Left ventricle myocardium inferior (tissue), 1 donor: ENCODE measurements at places on chromosomes 3 and 15. TPM values are rescaled to one million over a fixed set of nuclear protein-coding genes. Genes with fewer than 3 reads are reported as not detected.

GRCh38 chr15:71272932-71273331, 157.7 kb downstream of the THSD4 start:
- no peak for DNase-seq

DNA sequence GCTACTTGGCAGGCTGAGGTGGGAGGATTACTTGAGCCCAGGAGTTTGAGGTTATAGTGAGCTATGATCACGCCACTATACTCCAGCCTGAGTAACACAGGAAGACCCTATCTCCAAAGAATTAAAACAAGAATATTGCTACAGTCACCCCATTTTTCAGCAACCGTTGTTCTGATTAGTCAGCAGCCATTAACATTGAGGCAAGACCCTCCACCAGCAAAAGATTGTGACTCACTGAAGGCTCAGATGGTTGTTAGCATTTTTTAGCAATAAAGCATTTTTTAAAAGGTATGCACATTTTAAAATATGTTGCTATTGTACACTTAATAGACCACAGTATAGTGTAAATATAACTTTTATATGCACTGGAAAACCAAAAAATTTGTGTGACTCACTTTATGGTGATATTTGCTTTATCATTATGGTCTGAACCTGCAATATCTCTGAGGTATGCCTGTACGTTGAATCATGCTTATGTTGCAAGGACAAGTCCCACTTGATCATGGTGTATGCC, 492.6 kb downstream of the SQOR start:
- DNase-seq, result no peak

- no peak for DNase-seq
These were observed 9.8 kb downstream of the STRA6 start for GRCh38 chr15:74192751-74193150.

DNA sequence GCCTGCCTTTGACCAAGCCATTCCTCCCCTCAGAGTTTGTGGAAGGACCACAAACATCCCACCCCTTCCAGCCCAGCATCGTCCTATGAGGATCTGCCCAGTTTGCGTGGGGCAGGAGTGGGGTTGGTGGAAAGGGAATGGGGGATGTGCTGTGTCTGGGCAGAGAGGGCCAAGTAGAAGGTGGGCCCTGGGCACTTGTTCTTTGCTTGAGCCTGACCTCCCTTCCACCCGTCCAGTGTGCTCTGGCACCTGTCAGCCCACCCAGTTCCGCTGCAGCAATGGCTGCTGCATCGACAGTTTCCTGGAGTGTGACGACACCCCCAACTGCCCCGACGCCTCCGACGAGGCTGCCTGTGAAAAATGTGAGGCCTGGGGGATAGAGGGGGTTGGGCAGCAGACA, 10.3 kb downstream of the SPINT1 start:
- no peak for DNase-seq

The STARD5 gene
- 2.5 TPM for total RNA-seq

DNA sequence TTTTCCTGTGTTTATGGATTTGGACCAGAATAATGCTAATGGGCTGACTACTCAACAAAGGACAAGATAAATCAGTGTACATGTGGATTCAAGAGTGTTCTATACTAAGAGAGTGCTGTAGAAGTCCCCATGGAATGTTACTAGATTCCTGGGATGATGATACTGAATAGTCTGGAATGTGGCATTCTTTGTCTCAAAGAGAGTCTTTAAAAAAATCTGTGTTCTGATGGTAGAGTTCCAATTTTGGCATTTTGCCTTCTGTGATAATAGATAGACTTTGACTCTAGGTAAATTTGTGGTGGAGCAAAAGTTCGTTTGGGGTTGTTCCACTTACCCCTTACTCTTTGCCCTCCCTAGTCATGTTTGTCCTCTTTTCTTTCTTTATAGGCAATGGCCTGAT, 43.7 kb downstream of the NMD3 start:
- DNase-seq, result no peak

DNA sequence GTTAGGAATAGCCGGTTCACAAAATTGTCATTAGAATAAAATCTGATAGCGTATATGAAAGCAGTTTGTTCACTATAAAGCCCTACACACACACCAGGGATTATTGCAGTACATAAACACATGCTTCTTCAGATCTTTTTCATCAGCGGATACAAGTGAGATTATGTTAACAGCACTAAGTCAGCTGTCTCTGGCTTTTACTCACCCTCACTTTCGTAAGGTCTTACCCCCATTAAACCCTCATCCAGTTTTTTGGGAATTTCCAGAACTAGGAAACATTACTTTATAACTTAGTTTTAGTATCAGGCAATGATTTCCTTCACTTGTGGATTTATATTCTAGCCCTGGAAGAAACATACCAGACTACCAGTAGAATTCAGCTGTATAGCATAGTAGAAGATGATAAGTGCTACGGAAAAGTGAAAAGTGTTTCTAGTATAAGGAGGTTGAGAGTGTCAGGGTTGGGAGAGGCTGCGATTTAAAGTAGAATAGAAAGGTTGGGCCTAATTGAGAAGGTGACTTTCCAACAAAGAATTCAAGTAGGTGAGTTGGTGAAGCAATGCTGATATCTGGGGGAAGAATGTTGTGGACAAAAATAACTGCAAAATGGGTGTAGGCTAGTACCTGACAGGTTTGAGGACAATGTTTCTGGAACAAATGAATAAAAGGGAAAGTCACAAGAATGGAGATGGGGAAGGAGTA, 22.7 kb downstream of the TMEM207 start:
- no peak for DNase-seq

DNA sequence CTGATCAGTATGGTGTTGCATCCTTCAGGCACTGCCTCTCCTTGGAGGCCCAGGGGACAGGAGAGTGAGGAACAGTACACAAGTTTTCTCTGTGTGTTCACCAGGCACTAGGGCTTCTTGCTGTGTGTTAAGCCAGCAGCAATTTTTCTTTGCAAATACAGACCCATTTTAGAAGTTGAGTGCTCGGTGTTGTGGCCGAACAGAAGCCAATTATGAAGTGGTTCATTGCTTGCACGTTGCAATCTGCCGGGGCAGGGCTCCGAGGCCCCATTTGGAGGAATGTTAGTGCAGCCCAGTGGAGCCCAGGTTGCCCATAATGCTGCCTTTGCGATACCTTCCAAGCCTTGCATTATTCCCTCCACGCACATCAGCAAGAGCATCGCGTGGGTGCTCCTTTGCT, 51.0 kb downstream of the EPHB1 start:
- DNase-seq, result no peak

DNA sequence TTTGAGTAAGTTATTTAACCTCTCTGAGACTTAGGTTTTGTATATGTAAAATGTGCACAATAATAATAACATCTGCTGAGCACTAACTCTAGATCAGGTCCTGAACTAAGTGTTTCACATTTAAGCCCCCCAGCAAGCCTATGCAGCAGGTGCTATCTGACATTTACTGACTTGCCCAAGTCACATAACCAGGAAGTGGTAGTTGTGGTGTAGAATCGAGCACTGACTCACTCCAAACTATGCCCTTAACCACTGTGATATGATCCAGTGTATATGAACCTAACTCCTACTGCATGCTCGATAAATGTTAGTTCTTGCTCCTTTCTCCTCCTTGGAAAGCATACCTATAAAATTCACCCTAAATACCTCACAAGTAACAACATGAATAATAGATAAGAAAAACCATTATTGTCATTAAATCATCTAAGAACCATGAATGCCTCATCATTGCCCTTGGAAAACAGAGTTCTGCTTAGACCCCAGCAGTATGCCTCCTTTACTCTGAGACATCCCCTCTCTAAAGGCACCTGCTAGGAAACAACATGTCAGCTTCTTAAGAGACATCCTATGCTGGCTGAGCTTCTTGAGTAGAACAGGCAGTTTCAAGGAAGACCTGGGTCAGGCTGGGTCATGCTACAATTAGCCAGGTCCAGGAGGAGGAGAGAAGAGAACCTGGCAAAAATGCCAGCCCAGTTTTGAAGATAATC, 3.0 kb upstream of the SHC4 start:
- no peak for DNase-seq

- no peak for DNase-seq
These were observed 173.6 kb upstream of the PFN2 start for GRCh38 chr3:150144191-150144708.

DNA sequence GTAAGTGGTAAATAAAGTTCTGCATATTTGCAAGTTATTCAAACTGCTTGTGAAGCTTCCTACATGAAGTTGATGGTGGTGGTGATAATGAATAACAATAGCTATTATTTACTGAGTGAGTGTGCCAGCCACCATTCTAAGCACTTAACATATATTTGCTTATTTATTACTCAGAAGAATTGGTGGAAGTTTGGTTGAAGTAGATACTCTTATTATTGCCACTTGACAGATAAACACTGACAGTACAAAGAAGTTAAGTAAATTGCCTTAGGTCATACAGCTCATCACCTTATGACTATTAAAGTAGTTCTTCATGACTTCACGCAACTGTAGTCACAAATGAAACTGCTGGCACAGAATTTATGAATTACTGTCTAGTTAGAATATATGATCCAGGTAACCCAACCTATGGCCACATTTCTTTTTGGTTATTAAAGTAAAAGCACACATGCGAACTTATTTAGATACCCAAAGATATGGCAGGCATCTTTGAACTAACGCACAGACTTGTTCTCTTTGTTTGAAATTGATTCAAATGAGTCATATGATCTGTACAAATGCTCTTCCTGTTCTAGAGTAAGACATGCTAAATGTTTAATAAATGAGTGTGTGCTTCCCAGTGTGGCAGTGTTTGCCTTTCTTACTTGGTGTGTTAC, 99.8 kb upstream of the NR2F2 start:
- DNase-seq, result no peak

The BMF gene
- total RNA-seq, result 3.1 TPM

- DNase-seq, result no peak
These were observed 15.5 kb upstream of the ZBED2 start for GRCh38 chr3:111610612-111611054.

- DNase-seq, result no peak
These were observed 89.4 kb downstream of the PLXNA1 start for GRCh38 chr3:127072221-127072771.

- DNase-seq, result no peak
These were observed 77.5 kb downstream of the THSD4 start for GRCh38 chr15:71192816-71193215.

The RAB6B gene
- total RNA-seq, result 59.1 TPM

GRCh38 chr3:95226437-95226836, 1163.6 kb downstream of the NSUN3 start:
- DNase-seq, result no peak

GRCh38 chr15:50055332-50055731, 63.7 kb downstream of the ATP8B4 start:
- DNase-seq, result no peak

The SEMA7A gene
- 1.5 TPM for total RNA-seq

The FGF7 gene
- 34.1 TPM for total RNA-seq

DNA sequence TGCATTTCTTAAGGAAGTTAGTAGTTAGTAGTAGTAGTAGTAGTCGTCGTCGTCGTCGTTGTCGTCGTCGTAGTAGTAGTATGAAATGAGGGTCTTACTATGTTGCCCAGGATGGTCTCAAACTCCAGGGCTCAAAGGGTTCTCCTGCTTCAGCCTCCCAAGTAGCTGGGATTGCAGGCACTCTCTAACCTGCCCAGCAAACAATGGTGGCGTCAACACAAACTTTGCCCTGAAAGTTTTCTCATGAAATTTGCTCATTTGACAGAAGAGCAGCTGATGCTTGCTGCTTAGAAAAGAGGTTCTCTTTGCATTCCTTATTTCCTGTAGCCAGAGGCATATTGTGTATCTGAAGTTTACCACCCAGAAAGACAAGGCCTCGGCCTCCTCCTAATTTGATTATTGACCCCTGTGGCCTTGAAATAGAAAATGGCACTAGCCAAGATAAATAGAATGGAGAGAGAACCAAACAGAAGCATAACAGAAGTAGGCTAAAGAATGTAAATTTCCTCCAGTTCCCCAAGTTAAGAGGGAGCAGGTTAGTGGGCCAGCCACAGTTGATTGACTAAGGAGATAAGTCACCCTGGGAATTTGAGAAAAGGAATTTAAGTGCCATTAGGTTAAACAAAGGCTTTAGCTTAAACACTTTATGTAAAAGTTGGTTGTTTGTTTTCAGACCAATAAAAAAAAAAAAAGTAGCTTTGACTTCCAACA, 166.2 kb upstream of the ROBO2 start:
- DNase-seq, result no peak
